ENCODE measurements at places on chromosomes 5 and 9. TPM values are rescaled to one million over a fixed set of nuclear protein-coding genes. Genes with fewer than 3 reads are reported as not detected.

The DCTN3 gene
- 27.5 TPM for total RNA-seq

The ERCC8 gene
- 16.0 TPM for total RNA-seq

The GABRA6 gene
- not detected for total RNA-seq

The ARID3C gene
- total RNA-seq = 0.23 TPM

The STPG3 gene
- total RNA-seq = 0.21 TPM

- no peak for DNase-seq
Observed at GRCh38 chr9:131391020-131391419, 2.9 kb upstream of the PRRC2B start.

Measured in WTC11 (cell line).